ENCODE measurements at places on chromosomes 5 and 9.

DNA sequence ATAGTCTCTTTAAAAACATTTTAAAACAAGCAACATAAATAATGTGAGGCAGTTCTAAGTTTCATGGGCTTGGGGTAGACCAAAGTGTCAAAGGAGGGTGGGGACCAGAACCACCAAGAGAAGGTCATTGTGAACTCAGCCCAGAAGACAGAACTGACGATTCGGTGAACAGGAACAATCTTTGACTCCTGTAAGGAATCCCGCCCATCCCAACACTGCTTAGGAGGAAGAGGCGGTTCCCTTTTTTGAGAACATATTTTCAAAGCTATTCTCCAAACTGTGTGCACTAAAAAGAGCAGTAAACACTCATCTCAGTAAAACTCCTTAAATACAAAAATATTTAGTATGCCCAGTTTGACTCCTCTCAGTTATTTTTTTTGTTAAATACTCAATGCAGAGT is 176.5 kb upstream of the TLE4 start:
- DNase-seq, result no peak

- peak; percentile 84 for DNase-seq
Observed at GRCh38 chr5:42994555-42995359, 45.4 kb downstream of the ANXA2R start.

DNA sequence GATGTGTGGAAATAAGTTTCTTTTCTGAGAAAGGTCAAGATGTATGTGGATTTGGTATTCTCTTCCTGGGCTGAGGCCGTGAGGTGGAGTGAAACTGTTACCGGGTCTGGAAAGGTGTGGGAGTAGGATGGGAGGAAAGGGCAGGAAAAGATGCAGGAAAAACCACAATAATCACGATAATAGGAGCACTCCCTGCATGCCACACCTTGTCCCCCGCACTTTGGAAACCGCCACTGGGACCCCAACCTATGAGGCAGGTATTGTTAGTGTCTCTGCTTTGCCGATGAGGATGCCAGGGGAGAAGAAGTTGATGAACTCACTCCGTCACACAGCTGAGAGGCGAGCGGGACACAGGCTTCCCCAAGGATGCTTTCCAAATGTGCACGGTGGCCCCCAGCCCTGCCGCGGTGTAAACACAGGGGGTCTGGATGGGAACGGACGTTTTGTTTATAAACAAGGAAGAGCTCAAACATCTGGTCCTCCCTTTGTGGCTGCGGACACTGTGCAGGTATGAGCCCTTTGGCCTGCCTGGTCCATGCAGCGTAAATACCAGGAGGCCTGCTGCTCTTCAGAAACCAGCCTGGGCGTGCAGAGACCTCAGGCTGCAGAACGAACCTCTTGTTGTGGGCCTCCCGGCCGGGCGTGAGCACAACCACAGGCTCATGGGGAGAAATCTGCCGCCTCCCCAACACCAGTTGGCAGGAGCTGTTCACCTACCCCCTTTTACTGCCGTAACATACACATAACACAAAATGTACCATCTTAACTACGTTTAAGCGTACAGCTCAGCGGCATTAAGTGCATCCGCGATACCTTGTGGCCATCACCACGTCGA is 126.7 kb downstream of the COL23A1 start:
- DNase-seq, result no peak

GRCh38 chr5:180142824-180143610 is 66.0 kb downstream of the RASGEF1C start:
- no peak for DNase-seq

DNA sequence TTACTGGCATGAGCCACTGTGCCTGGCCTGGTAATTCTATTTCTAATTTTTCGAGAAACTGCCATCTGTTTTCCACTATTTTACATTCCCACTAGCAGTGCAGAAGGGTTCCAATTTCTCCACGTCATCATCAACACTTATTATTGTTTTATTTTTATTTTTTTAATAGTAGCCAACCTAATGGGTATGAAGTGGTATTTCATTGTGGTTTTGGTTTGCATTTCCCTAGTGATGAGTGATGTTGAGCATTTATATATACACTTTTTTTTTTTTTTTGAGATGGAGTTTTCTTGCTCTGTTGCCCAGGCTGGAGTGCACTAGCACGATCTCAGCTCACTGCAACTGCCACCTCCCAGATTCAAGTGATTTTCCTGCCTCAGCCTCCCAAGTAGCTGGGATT is 28.3 kb downstream of the WWC1 start:
- DNase-seq, result no peak

DNA sequence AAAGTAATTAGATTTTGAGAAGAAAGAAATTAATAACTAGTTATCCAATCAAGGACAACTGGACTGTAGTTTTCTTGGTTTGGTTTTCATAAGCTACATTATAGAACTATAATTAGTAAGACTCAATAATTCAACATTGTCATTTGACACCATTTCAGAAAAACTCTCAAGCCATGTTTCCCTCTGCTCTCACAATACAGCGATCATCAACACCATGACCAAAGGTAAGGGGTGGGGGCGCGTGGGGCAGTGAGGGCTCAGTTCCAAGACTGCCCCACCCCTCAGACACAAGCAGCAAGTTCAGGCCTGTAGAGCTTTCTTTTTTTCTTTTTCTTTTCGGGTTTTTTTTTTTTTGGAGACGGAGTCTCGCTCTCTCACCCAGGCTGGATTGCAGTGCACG is 6.4 kb downstream of the CMBL start:
- DNase-seq, result no peak

GRCh38 chr9:14352503-14352902 is 38.6 kb upstream of the NFIB start:
- no peak for DNase-seq

- no peak for DNase-seq
Observed at GRCh38 chr5:145521066-145521465, 314.1 kb downstream of the PRELID2 start.

- no peak for DNase-seq
Observed at GRCh38 chr5:88244686-88245085, 24.0 kb downstream of the TMEM161B start.

DNA sequence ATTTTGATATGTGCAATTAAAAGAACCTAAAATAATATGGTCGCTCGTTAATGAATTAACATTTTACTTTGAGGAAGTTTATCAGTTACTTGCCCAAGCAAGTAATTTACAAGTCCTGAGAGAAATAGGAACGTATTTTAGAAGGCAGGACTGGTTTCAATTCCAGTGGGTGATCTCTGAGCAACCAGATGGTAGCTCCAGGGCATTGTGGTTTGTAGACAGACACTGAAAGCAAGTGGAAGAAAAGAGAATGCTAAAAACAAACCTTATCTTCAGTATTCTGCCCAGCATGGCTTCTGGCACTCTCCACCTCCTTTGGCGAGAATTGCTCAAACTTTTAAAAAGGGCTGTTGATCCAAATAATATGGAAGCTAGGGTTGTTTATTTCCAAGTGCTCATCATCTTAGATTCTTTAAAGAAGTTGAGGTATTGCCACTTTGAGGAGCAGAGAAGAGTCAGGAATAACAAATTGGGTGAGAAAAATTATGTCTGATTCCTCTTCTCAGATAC is 31.8 kb upstream of the ERAP2 start:
- DNase-seq, result no peak

GRCh38 chr9:89522261-89522958 is 24.5 kb upstream of the SEMA4D start:
- peak; percentile 66 for DNase-seq

- DNase-seq, result peak; percentile 76
Observed at GRCh38 chr9:133406480-133407307, 11.1 kb downstream of the REXO4 start.

GRCh38 chr9:10130061-10130675 is 482.6 kb downstream of the PTPRD start:
- no peak for DNase-seq

GRCh38 chr9:109317979-109318741 is 2.7 kb downstream of the EPB41L4B start:
- DNase-seq, result no peak

- DNase-seq, result no peak
Observed at GRCh38 chr5:128681096-128681495, 143.1 kb upstream of the FBN2 start.

DNA sequence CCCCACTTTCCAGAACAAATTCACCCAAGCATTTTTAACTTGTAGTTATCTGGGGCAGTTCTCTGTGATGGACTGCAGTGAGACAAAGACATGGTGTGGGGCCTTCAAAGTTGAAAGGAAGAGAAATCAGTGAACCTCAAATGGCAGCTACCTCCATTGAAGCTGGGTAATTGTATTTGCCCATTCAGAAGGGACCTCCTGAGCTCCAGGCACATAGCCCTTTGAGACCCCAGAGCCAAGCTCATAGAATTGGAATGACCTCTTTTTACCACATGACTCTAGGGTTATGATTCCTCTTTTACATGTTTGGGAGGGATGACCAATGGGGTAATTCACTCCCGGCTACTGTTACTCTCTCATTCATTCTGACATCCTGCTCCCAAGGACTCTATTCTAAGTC is 368.4 kb upstream of the ITGA1 start:
- DNase-seq, result no peak

DNA sequence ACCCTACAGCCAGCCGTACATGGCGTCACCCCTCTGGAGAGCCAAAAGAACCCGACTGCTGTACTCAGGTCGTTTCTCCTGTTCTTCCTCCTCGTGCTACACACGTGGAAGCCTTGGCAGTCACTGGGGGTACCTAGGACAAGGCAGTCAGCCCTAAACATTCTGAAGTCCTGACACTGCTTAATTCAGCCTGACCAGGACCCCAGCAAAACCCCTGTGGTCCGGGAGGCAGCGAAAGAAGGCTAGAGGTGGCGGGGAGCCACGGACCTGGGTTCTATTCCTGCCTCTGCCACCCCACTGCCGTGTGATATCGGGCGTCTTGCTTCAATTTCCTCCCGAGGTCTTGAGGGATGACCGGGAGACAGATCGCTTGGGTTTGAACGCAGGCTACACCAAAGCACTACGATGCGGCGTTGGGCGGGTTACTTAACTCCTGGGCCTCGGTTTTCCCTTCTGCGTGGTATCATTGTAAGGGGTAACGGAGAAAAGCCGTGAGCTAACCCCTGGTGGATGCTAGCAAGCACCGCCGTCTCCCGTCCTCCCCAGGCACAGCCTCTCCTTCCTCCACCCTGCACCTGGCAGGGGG is 429 bp upstream of the ARL10 start:
- no peak for DNase-seq

- peak; percentile 28 for DNase-seq
Observed at GRCh38 chr9:34929506-34930102, 28.5 kb upstream of the PHF24 start.

DNA sequence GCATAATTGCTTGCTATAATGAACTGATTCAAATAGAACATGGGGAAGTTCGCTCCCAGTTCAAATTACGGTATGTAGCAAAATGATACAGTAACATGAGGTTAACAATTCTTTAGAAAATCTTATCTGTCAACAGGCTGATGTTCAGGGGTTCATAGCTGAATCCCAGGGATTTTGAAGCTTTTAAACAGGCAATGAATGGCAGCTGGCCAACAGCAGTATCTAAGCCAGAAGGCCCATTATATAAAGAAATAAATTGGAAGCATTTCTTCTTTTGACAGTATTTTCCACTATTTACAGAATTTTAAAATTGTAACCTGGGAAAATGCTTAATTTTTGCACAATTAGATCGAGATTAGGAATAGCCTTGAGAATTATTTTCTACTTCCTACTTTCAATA is 126.8 kb downstream of the PDE8B start:
- no peak for DNase-seq

- DNase-seq, result no peak
Observed at GRCh38 chr5:169527066-169527465, 56.5 kb upstream of the SPDL1 start.

DNA sequence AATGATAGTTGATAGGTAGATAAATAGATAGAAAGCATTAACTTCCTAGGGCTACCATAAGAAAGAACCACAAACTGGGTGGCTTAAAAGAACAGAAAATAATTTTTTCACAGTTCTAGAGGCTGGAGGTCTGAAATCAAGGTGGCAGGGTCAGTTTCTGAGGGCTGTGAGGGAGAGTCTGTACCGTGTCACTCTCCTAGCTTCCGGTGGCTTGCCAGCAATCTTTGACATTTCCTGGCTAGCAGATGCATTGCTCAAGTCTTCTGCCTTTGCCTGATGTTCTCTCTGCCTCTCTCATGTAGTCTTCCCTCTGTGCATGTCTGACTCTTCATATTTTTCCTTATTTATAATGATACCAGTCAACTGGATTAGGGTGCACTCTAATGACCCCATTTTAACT is 1132.7 kb downstream of the CDH9 start:
- DNase-seq, result no peak

DNA sequence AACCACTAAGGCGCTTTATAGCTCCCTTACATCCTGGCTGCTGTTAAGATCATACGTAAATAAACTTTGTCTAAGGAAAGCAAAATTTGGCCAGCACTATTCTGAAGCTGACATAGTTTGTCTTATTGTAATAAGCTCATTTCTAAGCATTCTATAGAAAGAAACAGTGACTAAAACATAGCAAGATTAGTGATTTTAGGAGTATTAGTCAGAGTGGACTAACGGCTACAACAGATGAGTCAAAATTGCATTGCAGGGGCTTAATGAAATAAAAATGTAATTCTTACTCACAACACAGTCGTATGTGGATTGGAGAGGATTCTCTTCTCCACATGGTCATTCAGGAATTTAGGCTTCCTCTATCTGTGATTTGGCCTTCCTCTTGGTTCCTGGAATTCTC is 347.6 kb downstream of the GADD45G start:
- no peak for DNase-seq

- no peak for DNase-seq
Observed at GRCh38 chr5:5378531-5378930, 43.9 kb upstream of the ICE1 start.

GRCh38 chr9:89470224-89470839 is 27.6 kb downstream of the SEMA4D start:
- DNase-seq, result no peak

- DNase-seq, result no peak
Observed at GRCh38 chr5:54470677-54471076, 15.2 kb downstream of the HSPB3 start.

GRCh38 chr9:1726993-1727759 is 288.0 kb upstream of the SMARCA2 start:
- DNase-seq, result no peak

GRCh38 chr9:4035777-4036176 is 264.1 kb downstream of the GLIS3 start:
- no peak for DNase-seq
